Right kidney (tissue), 9 donors: ENCODE measurements at places on chromosomes 11 and 22.
A peak's percentile ranks its signal among the peaks of the same experiment; 100 is the strongest.

DNA sequence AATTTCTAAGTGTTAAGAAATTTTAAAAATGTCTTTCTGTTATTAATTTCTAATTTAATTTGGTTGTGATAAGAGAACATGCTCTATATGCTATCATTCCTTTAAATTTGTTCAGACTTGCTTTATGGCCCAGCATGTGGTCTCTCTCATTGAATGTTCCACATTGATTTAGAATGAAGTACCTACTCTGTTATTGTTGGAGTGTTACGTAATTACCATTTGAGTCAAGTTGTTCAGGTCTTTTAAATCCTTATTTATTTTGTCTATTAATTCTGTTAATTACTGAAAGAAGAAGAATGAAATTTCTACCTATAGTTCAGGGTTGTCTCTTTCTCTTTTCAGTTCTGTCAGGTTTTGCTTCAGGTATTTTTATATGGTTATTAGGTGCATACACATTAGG is 57.0 kb downstream of the PRMT3 start:
- DNase-seq, result no peak

DNA sequence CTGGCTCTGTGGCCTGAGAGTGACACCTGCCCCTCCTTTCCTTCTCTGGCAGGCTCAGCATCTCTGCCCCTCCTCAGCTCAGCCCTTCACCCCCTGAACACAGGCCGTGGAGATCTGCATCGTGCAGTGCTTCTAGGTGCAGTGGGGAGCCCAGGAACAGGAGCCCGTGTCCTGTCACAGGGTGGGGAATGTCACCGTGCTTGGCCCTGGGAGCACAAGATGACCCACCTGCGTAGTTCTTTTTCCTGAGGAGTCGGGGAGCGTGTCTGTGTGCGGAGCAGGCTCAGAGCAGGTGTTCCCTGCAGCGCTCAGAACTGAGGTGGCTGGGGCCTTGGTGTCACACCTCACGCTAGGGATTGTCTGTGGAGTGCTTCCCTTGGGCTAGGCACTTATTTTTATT is 10.6 kb downstream of the TBC1D22A start:
- no peak for DNase-seq

- DNase-seq, result no peak
Observed at GRCh38 chr11:120054753-120055045, 83.2 kb downstream of the TRIM29 start.

DNA sequence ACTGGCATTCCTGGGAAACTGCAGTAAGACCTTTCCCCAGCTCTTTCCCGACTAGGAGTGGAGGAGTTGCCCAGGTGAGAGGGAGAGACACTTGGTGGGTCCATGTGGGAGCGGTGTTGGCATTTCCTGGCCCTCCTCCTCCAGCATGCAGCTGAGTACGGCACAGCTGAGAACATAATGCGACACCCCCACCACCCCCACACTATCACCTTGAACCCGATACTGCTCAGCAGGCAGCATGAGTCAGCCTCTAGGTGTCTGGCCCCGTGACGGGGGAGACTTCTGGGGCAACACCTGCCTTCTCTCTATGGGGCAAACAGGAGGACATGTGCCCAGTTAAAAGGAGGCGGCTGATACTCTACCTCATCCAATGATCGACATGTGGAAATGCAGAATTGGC is 64.4 kb downstream of the PKNOX2 start:
- DNase-seq, result peak; percentile 49

DNA sequence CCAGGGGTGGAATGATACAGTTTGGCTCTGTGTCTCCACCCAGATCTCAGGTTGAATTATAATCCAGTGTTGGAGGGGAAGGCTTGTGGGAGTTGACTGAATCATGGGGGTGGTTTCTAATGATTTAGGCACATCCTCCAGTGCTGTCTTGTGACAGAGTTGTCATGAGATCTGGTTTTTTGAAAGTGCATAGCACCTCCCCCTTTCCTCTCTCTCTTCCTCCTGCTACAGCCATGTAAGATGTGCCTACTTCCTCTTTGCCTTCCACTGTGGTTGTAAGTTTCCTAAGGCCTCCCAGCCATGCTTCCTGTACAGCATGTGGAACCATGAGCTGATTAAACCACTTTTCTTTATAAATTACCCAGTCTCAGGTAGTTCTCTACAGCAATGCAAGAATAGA is 45.1 kb downstream of the THAP12 start:
- DNase-seq, result no peak

DNA sequence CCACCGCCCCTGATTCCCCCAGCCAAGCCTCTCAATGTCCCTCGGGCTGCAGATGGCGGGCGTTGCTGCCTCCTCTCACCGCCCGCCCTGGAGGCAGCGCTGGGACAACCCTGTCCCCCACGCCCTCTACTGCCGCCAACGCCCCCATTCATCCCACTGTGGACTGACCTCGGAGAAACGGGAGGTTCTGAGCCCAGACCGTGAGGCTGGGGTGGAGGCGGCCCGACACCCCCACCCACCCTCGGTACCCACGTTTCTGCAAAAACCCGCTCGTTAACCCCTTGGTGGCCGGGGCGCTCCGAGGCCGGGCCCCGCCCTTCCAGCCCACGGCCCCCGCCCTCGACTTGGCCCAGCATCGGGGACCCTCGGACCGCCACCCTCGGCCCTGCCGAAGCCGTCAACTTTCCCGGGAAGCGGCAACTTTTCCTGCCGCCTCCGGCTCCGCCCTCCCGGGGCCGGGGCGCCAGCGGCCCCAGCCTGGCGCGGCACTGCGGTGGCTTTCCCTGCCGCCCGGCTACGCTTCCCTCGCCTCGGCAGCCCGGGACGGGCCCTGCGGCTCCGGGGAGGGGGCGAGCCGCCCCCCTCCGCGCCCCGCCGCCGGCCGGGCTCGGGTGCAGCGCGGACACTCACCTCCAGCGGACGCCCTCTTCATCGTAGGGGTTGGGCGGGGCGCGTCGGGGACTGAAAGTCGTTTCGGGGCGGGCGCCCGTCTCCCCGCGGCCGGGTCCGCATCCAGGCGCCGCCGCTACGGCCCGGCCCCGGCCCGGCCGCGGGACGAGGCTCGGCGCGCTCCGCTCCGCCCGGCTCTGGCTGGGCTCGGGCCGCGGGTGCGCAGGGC is 458 bp downstream of the RTN4R start:
- peak; percentile 62 for DNase-seq

GRCh38 chr11:71080239-71081097 is 171.9 kb downstream of the SHANK2 start:
- peak; percentile 32 for DNase-seq

DNA sequence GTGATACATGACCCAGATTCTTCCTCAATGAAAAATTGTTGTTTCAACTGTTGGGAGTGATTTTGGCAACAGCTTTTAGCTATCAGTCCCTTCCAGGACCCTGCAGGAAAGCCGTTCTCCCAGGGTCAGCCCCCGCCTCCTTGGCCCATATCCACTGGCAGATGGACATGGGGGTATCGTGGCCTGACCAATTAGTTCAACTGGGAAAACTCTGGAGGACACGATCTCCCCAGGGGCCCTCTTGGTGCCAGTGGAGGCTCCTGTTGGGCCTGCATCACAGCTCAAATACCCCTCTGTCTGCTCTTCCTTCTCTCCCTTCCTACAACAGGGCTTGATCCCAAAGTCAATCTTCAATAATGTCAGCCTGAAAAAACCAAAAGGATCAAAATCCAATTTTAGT is 272.5 kb upstream of the B3GAT1 start:
- no peak for DNase-seq

GRCh38 chr11:34650528-34650927 is 29.6 kb downstream of the EHF start:
- no peak for DNase-seq
